ENCODE measurements at places on chromosomes 7 and 10.

DNA sequence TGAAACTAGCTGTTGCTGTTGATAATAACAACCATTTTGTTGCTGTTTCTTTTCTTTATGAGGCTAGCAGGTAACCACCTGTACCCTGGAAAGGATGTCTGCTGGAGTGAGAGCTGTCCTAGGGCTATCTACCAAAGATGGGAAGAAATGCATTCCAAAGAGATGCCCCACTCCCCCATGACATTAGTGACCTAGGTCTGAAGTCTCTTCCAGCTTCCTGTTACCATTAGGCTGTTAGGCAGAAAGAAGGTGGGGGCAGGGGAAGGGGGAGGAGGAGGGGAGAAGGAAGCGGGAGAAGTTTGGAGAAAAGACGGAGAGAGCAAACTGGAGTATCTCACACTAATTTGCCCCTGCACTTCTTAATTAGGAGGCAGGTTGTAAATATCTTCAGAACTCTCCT, 118.5 kb downstream of the ABLIM1 start:
- DNase-seq: no peak

- no peak for DNase-seq
Measured at GRCh38 chr10:13095094-13095493, 4.9 kb upstream of the OPTN start.

DNA sequence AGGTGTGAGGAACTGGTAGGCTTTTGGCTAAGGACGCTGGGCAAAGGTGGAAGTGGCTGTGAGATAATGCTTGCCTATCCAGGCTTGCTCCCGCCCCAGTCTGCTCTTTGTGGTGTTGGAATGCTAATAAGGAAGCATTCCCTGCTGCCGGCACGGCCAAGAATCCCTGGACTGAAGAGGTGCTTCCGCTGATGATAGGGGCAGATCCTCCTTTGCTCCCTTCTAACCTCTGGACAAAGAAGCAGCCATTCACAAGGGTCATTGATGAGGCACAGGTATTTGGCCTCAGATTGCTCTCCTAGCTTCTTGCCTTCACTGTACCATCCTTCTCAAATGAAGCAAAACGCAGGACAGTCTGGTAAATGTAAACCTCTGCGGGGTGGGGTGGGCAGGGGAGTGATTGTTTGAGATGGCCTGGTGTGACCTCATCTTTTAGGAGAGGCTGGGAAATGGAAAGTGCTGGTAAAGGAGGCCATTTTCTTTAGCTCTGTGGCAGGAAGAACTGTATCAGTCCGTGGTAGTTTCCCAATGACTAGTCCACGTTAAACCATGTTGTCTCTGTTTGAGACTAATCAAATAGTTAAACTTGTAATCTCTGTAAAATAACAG, 1.7 kb downstream of the PGAM1 start:
- DNase-seq: no peak

DNA sequence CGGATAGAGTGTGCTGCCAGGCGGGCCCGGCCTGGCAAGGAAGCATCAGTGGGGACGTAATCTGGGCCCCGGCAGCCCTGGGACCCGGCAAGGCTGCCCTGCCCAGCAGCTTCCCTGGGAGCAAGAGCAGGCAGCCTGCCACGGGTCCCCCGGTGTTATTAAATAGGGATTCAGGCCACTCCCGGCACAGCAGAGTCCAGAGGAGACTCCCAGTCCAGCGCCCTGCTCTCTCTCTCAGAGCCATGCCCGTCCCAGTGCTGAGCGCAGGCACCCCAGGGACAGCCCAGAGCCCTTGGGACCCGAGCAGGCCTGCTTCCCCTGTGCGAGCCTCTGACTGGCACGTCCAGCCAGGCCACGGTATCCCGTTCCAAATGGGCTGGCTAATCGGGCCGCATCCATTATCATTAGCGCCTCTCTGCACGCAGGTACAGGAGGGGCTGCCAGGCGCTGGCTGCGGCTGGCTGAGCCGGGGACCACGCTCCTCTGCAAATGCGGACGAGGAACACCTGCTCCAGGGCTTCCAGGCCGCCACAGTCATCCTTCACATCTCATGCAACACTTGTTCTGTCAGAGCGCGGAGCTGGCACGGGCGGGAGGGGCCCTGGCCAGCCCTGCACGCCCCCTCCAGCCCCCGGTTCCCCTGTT, 344.2 kb upstream of the MKI67 start:
- no peak for DNase-seq

DNA sequence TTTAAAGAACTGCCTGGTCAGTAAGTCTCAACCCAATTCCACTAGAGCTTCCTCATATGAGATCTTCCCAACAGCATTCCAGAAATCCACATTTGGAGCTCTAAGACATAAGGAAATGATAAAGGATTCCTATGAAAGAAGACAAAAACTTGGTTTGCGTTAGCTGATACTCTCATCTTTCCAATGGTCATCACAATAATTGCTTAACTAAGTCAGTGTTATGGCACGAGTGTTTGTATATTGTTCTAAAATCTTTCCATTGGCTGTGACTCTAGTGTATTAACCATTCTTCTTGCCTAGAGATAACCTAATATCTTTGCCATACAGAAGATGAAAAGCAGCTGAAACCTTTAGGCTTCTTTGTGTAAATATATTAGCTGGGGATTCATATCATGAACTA, 289.0 kb downstream of the SNX13 start:
- DNase-seq: no peak

DNA sequence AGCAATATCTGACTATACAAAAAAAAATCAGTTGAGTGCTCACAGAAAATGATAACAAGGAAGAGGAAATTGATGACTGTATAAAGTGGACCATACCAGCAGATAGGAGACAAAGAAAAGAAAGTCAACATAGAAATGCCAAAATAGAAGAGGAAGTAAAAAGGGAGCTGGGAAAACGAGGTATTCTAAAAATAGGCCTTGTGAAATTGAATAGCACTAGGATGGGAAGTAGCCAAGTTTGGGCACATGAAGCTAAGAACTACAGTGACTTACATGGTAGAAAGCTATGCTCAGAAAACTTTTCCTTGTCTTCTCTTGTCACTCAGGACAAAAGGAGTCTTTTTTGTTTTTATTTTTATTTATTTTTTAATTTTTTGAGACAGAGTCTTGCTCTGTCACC, 76.2 kb upstream of the APBB1IP start:
- DNase-seq: no peak

DNA sequence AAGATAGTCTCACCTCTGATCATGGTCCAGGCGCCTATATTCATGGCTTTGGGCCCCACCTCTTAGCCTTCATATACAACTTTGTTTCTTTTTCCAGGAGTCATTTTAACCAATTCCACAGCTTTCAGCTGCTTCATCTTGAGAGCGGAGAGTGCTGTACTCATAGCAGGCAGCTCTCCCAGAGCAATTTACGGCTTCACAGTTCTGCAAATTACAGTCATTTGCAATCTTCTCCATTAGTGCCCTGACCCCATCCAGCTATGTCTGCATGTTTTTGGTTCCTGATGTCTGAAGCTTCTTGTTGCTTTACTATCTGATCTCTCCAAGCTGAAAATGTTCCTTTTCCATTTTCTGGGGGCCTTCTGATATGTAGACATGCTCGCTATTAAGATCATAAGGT, 18.0 kb upstream of the MEST start:
- DNase-seq: no peak

DNA sequence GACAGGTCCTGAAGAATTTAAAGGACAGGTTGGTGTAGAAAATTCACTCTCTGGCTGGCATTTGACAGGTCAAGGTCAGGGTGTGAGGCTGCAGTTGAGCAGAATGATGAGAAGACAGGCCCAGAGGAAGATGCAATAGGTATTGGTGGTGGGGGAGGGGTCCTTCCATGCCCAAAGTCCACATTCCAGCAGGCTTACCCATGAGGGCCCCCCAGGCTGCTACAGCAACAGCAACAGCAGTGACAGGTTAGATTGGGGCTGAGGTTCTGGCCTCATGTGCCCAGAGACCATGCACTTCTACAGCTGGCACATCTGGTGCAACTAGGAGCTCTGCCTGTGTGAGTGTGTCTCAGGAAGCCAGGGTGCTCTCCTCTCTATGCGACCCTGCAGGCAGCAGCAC, 223.5 kb upstream of the GHITM start:
- DNase-seq: no peak

DNA sequence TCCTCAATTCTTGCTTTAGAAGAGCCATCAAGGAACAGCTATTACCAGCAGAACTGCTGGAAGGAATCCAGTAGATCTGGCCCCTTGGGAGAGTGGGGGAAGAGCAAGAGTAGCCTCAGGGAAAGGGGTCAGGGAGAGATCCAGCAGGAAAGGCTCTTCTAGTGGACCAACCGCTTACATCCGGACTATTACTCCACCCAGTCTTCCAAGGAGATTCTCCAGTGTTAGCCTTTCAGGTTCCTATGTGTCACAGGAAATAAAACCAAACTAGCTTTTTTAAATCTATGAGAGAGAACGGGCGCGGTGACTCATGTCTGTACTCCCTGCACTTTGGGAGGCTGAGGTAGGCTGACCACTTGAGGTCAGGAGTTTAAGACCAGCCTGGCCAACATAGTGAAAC, 34.3 kb downstream of the TET1 start:
- DNase-seq: no peak

DNA sequence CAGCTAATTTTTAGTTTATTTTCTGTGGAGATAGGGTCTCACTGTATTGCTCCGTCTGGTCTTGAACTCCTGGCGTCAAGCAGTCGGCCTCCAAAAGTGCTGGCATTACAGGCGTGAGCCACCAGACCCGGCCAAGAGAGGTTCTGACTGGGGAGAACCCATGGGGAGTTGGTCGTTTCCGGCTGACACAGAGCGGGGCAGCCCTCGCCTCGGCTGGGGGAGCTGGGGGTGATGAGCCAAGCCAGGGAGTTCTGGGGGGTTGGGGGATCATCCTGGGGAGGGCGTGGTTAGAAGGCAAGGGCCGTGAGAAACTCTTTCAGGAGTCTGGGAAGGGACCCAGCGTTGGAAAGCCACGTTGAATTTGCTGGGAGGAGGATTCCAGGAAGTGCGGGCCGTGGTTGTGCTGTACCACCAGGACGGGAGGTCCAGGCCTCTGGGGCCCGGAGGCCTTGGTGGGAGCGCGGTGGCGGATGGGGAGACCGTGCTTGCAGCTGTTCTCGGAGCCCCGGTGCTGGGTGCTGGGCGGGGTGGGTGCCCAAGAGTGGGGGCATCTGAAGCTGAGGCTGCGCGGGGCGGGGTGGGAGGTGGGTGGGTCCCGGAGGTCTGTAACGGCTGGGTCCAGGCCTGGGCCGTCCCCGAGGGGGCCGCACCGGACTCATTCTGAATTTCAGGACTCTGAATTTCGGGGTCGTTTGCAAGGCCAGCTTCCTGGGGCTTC, 8.4 kb upstream of the ZNF853 start:
- DNase-seq: no peak

GRCh38 chr7:43914795-43915194, 8.4 kb upstream of the URGCP start:
- no peak for DNase-seq
